ENCODE measurements at places on chromosomes 1 and 21. TPM values are rescaled to one million over a fixed set of nuclear protein-coding genes. Genes with fewer than 3 reads are reported as not detected.

- H3K27ac ChIP-seq = peak overlapping the region; percentile 88
- H3K27me3 ChIP-seq = peaks cover 56% of the 10 kb centered on the region
- H3K4me3 ChIP-seq = peak overlapping the region; percentile 81
- H3K36me3 ChIP-seq = peaks cover 42% of the 10 kb centered on the region
- peaks cover 37% of the 10 kb centered on the region for H3K4me1 ChIP-seq
Measured at GRCh38 chr1:50976890-50977574, 7.0 kb downstream of the CDKN2C start.

- no peaks in the 10 kb centered on the region for H3K36me3 ChIP-seq
- no peak overlapping the region for H3K4me3 ChIP-seq
- no peaks in the 10 kb centered on the region for H3K4me1 ChIP-seq
- peaks cover 3% of the 10 kb centered on the region for H3K27me3 ChIP-seq
- DNase-seq = no peak
Measured at GRCh38 chr1:184597650-184598357, 156.9 kb downstream of the EDEM3 start.

DNA sequence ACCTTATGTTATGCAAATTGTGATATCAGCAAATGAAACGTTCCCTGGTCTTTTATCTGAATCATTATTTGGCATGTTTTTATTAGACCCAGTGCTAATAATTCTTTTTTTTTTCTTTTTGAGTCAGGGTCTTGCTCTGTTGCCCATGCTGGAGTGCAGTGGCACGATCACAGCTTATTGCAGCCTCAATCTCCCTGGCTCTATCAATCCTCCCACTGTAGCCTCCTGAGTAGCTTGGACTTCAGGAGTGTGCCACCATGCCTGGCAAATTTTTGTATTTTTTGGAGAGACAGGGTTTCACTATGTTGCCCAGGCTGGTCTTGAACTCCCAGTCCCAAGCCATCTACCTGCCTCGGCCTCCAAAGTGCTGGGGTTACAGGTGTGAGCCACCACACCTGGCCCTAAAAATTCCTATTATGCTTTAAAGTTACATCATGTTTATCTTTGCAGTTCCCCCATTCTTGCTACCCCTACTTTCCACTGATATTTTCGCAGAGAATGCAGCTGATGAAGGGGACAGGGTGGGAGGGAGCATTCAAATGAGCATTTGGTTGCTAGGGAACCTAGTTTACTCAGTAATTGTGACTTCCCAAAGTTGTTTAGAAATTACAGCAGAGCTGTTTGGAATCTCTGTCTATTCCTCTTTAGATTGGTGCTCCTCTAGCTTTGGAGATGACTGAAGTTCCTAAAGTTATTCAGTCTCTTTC lies 18.4 kb downstream of the C1orf21 start:
- no peaks in the 10 kb centered on the region for H3K36me3 ChIP-seq
- no peak for DNase-seq
- no peaks in the 10 kb centered on the region for H3K4me1 ChIP-seq
- peaks cover 15% of the 10 kb centered on the region for H3K27me3 ChIP-seq

DNA sequence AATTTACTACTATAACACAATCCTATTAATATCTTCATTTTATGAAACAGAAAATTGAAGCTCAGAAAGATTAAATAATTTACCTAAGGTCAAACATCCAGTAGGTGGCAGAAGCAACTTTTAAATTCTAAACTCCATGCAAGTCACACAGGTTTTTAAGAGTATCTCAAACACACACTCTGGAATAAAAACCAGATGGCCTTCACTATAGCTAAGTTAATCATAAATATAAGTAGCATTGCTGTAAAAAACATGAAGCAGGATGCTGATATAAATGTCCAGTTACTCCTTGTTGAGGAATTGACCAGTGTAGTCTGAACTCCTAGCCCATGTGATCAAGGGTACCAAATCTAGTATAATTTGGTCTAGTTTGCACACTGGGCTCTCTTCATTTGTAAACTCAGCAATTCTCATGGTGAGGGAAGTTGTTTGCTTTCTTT lies 9.4 kb upstream of the FMO3 start:
- no peaks in the 10 kb centered on the region for H3K4me1 ChIP-seq
- no peak for DNase-seq
- peaks cover 5% of the 10 kb centered on the region for H3K27me3 ChIP-seq
- H3K36me3 ChIP-seq = no peaks in the 10 kb centered on the region
- H3K4me3 ChIP-seq = no peak overlapping the region

Gene NUDC
- total RNA-seq = 56.2 TPM
